8988T (cell line): ENCODE measurements at places on chromosomes 5 and 9.

DNA sequence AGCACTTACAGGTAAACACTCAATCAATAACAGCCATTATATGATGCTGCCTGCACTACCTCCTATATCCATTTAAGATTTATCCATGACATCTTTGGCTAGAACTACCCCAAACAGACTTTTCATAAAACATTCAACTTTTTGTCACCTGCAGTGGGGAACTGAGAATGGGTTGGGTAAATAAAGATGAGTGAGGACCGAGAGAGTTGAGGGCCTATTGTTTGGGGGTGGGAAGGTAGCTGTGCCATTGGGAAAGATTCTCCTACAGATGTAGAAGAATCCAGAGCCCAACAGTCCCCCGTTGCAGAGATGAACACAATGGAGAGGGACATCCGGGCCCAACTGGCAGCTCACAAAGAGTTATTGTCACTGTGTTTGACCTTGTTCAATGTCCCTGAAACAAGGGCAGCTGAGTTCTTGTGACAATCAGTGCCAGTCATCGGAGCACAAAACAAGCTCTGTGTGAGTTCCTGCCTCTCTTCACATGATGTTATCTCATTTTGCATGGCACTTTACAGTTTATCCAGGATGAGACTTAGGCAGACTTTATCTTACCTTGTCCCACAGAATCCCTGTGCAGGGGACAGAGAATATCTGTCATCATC is 11.5 kb upstream of the SLC31A2 start:
- no peak for DNase-seq

DNA sequence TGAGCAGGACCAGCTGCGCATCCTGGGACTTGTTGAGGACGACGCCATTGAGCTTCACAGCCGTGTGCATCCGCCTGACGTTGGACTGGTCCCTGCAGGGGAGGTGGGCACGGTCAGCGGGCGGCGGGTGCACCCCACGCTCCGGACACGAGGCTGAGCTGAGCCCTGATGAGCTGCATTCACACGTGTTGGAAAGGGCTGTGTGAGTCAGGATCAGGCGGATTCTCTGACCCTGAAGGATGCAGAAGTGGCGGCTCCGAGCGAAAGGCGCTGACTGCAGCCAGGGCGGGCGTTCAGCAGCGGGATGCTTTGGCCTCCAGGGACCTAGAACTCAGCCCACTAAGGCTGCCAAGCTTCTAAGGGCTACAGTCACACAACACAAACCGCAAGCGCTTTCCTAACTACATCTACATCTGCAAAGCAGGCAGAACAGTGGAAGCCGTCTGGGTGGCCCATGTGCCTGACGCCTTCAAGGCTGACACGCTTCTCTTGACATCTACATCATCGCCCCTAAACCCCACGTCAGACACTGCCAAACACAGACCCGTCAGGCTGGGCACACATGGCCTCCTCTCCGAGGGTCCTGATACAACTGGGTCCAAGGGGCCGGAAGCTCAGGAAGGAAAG is 44.9 kb downstream of the NKD2 start:
- DNase-seq, result peak; percentile 48

GRCh38 chr9:94182532-94182931 is 76.6 kb upstream of the ZNF169 start:
- DNase-seq, result no peak

DNA sequence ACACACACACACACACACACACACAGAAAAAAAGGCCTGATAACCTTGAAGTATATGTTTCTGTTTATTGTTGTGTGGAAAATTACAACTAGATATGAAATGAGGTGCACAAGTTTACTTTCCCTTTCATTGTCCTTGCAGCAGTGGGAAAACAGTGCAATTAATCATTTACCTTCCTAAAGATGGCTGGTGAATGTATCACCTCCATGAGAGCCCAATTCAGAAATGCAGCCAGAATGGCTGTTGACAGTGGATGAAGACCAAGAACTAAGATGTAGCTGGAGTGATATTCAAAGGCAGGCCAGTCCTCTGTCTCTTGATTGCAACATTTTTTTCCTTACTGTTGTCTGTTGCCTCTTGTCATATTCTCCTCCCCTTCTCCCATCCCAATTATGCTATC is 49.6 kb upstream of the EIF4EBP3 start:
- DNase-seq, result no peak

DNA sequence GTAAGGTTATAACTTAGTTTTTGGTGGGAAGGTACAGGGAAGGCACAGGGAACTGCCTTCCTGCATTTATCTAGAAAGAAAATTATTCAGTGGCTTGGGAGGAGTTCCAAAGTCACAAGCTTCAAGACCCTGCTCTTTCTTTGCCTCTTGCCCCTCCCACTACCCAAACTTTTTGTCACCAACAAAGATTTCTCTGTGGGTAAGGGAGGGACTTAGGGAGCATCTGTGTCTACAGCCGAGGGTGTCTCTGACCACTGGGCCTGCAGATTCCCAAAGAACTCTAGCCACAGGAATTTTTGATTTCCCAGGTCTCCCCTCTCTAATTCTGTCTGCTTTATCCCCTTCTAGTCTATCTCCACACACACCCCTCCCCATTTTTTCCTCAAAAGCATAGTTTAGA is 2.1 kb downstream of the ECSCR start:
- DNase-seq, result no peak

GRCh38 chr5:168093200-168093910 is 198.1 kb upstream of the WWC1 start:
- DNase-seq, result no peak

- DNase-seq, result no peak
Measured at GRCh38 chr9:31119890-31120454, 1264.5 kb upstream of the ACO1 start.

DNA sequence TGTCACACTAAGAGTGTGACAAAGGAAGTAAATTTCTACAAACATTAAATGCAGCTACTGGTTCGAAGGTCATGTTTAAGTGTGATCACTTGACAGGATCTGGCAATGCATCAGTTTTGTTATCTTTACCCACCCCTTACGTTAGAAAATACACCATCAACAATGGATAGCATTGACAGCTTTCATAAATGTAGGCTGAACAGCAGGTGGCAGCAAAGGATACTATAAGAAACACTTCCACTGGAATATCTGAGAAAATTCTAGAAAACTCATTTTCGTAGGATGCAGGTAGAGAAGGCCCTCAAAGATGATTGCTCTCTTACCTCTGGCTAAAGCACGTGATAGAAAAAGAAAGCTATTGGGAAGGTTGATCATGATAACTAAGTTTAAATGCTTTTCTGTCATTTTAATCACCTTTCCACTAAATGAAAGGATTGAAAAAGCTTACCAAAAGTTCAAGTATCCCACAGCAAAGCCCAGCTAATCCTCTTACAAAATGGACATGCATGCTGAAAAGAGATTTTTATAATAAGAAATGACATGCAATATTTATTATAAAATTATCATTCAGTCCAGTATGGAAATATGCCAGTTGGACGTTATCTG is 292.5 kb downstream of the PARP8 start:
- DNase-seq, result no peak

- peak; percentile 16 for DNase-seq
Measured at GRCh38 chr5:171162596-171162995, 146.5 kb upstream of the TLX3 start.

- DNase-seq, result no peak
Measured at GRCh38 chr5:40838086-40838485, 3.1 kb upstream of the RPL37 start.

DNA sequence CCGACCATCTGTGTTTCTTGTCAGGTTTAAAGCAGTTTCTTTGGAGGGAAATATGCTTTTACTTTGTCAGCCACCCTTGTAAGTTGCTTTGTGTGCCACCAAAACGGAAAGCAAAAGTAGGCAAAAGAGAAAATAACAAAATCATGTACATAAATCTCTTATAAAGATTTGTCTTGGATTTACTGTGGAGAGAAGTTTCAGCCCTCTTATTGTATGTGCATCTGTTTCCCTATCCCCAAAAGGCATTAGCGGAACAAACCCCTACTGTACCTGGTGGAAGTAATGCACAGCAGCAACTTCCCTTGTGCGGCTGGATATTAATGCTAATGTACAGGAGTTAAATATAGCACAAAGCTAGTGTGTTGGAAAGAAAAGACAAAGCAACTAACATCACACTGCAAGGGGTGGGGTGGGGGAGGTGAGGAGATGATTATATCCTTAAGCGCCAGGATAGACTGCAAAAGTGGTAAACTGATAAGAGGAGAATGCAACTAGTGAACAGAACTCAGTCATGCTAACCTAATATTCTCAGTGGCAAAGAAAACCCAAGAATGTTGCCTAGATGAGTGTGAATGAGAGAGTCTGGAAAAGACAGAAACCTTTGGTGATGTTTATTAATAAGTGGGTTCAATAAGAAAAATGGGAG is 396.5 kb upstream of the MEF2C start:
- DNase-seq, result no peak

DNA sequence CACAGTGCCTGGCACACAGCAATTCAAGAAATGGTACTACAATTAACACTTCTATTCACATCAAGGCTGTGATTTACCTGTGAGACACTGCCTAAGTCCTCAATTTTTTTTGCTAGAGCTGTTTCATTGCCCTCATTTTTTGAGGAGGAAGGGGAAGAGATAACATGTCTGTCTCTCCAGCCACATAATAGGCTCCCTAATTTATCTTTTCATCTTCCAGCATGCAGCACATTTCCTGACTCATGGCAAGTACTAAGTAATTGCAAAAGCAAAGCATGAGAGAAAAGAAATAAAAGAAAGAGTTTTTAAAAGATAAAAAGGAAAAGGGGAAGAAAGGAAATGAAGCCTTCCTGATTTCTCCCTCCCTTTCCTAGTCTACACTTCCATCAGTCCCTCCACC is 26.9 kb upstream of the RNF38 start:
- DNase-seq, result no peak

DNA sequence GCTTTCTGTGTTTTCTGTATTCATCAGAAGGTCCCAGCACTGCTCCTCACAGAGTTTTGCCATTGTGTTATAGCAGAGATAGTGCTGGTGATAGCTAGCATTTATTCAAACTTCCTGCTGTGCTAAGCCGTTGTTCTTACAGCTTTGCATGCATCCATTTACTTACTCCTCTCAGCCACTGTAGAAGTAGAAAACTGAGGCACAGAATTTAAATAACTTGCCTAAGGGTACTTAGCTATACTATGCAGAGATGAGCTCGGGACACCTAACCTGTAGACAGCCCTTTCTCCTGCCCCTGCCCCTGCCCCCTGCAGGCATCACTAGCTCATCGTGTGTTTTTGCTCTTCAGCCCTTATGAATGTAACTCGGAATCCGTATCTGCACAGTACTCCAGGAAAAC is 227.6 kb downstream of the SAXO1 start:
- no peak for DNase-seq

- no peak for DNase-seq
Measured at GRCh38 chr9:385818-386398, 171.2 kb downstream of the DOCK8 start.

- DNase-seq, result peak; percentile 15
Measured at GRCh38 chr9:93126151-93126781, 7.8 kb downstream of the NINJ1 start.
